NCI-H2107 (cell line): ENCODE measurements at places on chromosomes 6 and 20.

GRCh38 chr20:6046432-6046831 lies 7.4 kb downstream of the LRRN4 start:
- no peak for DNase-seq

DNA sequence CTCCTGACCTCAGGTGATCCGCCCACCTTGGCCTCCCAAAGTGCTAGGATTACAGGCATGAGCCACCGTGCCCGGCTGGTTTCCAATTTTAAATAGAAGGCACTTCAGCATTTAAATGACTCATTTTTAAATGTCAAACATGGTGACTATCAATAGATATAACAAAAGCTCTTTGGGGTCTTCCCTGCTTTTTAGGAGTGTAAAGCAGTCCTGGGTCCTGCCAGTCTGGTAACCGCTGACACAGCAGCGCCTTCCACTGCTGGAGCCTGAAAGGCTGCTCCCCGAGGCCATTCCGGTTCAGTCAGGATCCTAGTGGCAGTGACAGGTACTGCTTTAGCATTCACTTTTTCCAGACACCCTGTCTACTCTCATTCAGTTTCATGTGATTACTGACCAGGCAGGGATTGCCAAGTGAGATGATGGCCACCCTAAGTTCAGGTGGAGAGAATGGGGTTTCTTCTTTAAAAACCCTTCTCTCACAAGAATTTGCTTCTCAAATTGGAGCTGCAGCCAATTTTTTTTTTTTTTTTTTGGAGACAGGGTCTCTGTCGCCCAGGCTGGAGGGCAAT lies 5.1 kb downstream of the DIDO1 start:
- DNase-seq, result peak; percentile 35

GRCh38 chr6:169508452-169508851 lies 193.4 kb downstream of the WDR27 start:
- no peak for DNase-seq

- DNase-seq, result no peak
These were observed 148.7 kb downstream of the OPRM1 start for GRCh38 chr6:154187714-154188113.

- DNase-seq, result no peak
These were observed 26.7 kb upstream of the COL10A1 start for GRCh38 chr6:116152620-116153019.

DNA sequence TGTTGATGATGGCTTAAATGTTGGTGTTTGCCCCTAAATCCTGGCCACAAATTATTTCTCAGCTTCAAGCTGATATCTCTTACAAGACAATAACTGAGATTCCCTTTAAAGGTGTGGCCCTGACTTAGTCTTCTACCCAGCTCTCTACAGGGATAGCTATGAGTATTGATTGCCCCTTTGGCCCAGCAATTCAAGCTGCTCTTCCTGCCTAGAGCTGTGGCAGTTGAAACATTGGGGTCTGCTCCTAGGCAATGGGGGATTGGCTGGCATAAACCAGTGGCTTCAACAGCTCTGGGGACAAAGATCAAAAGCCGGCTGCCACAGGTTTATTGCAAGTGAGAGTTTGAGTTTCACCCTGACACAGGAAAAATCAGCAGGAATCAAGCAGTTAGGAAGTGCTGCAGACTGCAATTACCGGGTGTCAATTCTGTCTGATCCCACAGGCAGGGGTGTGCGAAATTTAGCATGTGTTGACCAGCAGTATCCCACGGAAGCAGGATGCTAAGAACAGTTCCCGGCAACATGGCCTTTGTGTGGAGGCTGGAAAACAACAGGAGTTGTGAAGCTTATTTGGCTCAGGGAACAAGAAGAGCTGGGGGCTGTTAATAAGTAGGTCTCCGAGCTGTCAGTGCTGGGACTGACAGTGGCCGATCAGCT lies 66.2 kb upstream of the IYD start:
- no peak for DNase-seq

DNA sequence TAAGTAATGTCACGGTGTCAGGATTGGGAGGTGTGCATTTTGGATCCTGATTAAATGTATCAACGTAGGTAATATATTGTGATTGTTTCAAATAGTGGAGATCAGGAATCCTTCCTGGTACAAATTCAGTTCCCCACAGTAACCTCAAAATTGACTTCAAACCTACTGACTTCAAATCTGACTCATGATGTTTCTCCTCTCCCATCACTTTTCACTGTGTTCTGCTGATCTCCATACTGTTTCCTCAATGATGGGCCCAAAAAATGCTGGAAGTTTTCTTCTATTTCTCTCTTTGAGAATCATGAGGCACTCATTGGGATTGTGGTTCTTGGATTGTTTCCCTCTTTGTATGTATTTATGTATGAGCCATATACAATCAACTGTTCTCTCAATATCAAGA lies 35.9 kb downstream of the LAMA2 start:
- DNase-seq, result no peak

- no peak for DNase-seq
These were observed 216.3 kb upstream of the FERMT1 start for GRCh38 chr20:6339176-6339575.

- no peak for DNase-seq
These were observed 141.8 kb downstream of the CDC5L start for GRCh38 chr6:44529146-44529905.

GRCh38 chr6:81148751-81149150 lies 603.7 kb downstream of the TENT5A start:
- no peak for DNase-seq
